ENCODE measurements at places on chromosomes 6 and 20.

DNA sequence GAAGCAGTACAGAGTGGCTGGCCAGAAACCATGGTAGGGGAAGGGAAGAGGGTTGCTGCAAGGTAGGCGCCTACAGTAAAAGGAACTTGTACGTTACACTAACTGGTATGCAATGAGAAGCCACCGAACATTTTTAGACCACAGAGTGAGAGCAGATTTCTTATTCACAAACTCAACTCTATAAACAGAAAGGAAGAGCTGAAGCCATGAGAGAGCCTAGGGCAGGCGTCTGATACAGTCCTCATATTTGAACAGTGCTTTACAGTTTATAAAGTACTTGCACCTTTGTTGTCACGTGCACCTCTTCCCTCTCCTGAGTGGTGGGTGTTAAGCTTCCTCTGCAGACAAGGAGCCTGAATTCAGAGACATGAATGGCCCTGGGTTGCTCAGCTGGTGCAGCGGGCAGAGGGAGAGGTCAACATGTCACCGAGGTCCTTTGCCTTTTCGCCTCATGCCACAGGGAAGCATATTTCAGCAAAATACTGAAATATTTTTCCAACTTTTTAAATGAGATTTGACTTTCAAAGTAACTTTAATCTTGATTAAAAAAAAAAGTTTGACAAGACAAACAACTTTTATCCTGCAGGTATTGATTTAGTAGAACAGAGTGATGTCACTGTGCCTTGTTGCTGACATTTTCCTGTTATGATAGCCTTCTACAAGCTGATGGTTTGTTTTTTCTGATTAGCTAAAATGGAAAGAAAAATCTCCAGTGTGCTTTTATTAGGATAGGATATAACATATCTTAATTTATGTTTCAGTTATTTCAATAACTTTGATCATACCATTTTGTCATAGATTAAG, 23.8 kb downstream of the UST start:
- no peak for DNase-seq

DNA sequence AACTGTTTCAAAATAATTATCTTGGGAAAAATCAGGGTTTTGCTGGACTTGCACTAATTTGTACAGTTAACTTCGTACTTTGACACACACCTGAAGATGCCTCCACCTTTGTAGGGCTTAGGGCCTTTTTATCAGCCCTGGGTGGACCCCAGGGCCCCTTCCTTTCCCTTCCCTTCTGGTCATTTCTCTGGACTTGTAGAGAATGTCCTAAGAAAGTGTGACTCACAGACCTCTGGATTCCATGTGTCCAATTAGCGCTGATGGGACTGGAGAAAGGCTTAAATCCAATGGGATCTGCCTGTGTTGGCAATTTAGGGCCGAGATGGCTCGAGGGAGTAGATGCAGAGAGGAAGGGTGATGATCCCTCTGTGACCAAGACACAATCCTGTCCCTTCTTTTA, 9.3 kb downstream of the TRIM15 start:
- DNase-seq = no peak

DNA sequence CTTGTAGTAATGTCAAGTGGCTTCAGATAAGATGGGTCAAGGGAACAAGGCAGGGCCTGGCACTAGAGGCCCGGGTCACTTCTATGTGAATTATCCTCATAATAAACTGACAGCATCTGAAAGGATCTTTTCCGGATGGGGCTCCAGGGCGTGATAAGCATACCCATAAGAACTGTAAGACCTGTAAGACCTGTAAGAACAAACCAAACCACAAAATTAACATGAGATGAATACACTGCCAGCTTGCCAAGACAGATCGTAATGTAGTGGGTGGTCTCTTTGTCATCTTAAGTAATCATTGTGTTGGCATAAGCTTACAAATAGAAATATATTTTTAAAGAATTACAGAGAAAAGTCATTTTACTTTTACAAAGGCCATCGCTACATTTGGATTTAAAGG, 334.9 kb downstream of the RFPL4B start:
- no peak for DNase-seq

DNA sequence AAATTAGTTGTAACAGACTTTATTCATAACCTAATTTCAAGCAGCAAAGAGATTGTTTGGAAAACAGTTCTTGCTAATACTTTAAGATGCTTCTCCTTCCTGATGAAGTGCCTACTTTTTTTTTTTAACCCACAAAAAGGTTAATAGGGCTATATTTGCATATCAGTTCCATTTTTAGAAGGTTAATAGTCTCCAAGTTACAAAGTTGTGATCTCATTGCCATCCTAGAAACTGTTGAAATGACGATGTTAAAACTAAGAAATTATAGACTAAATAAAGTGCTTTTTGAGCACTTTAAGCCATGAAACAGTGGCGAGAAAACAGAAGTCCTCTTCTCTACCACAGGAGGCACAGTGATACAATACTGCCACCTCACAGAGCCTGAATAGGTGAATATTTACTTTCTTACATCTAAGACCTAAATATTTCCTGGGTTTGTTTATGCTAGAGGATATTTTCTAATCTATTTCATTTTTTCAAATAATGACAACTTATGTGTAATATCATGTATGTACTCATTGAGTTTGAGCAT, 5.3 kb downstream of the RNF144B start:
- DNase-seq = no peak

- DNase-seq = no peak
Measured at GRCh38 chr6:89602166-89602565, 36.4 kb downstream of the LYRM2 start.

- no peak for DNase-seq
Measured at GRCh38 chr6:14278446-14278845, 160.9 kb downstream of the CD83 start.

DNA sequence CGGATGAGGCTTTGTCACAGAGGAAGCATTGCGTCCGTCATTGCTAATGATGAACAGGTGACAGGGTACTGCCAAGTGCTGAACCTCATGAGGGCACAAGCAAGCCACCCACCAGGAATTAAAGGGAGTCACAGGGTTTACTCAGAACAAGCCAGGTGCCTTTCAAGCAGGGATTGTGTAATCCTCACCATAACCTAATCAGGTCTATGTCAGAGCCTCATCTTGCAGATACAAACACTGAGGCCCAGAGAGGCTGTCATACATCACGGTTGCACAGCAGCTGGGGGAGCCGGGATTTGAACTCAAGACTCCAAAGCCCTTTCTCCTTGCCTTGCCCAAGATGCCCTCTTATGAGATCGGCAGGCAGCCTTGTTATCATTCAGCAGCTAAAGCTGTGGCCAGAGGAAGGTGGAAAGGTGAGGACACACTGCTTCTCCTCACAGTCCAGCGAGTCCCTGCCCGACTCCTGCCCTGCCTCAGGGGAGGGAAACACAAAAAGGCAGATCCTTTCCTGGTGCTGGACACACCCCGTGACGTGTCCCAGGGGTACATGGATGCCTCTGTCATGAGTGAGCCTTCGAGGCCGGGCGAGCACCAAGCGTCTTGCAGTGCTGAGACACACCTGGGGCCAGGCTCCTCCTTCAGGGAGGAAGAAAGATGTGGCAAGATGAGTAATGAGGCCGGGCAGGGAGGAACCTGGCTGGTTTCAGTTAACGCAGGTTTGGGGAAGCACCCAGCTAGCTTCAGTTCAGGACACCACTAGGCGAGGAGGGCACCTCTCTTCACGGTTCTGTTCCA, 214.9 kb downstream of the LY86 start:
- no peak for DNase-seq
